Activated CD4-positive, CD25-positive, alpha-beta regulatory T cell treated with anti-CD3 and anti-CD28 coated beads, Interleukin-2, amount 50 U/mL, for 24 hours (primary cell): ENCODE measurements at places on chromosomes 16 and 17.

DNA sequence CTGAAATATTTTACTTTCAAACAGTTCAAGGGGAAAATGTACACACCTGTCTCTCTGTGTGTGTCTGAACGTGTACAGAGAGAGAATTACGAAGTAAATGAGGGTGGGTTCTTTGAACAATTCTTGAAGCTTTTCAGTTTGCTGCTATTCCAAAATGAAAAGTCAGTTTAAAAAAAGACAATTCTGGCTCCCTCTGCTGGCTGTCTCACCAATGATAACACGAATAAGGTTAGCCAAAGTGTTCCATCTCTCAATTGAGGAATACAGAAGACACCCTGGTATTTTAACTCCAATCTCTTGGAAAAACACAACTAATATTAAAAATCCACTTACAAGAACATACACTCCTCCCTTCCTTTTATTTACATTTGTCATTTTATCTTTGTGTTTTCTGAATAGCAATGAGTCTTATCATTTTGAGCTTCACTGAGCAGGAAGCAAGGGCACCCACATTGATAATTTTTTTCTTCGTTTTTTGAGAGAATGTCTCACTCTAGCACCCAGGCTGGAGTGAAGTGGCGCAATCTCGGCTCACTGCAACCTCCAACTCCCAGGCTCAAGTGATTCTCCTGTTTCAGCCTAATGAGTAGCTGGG, 20.5 kb downstream of the EFTUD2 start:
- no peak for ATAC-seq

DNA sequence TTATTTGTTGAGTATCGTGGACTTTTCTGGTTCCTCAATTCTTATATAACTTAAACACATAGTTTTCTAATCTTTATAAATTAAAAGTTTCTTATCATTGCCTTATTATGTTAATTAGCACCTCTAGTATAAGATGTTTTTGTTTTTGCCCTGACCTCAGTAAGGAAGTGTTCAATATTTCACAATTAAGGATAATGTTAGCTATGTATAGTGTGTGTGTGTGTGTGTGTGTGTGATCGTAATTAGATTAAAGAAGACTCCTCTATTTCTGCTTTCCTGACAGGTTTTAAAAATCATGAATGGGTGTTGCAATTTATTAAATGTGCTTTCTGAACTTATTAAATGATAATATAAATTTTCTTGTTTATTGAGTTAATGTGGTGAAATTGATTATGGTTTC, 12.0 kb downstream of the IL21R start:
- ATAC-seq = no peak

DNA sequence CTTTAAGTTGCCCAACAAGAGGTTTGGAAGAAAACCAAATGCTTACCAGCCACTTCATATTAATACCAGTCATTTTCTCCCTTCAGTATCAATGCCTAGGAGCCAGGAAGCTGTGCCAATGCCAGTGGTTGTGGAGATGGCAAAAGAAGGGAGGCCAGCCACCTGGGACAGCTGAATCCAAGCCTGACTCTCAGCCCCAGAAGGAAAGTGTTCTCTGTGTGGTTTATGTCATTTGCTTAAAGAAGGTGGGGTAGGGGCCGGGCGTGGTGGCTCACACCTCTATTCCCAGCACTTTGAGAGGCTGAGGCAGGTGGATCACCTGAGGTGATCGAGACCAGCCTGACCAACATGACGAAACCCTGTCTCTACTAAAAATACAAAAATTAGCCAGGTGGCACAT, 13.4 kb downstream of the C17orf78 start:
- ATAC-seq = no peak

DNA sequence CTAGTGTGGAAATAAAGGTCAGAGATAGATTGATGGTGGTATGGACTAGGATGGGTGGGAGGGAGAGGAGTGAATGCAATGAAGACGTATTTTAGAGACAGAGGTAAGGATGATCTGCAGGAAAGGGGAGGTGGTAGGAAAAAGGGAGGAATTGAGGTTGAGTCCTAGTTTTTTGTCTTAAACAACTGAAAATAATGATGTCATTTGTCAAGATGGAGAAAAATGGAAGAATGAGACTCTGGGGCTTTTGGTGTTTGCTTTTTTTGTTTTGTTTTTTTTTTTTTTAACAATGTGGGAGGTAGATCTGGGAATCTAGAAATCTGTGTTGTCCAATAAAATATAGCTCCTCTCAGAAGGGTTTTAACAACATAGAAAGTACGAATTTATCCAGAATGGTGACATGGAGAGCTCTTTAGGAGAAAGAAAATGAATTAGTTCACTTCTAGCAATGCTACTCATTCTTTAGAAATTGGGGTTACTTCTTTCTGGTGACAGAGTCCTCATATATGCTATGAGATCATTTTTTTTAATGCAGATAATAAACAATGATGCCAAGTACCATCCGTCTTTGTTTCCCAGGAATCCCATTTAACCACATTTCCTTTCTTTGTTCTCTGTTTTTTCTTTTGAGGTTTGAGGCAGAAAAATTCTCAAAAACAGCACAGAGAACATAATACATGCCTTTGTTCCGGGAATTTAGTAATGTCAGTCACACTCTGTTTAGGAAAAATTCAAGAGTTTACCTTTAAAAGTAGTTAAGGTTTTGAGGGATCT, 225.3 kb upstream of the COX10 start:
- ATAC-seq = no peak

DNA sequence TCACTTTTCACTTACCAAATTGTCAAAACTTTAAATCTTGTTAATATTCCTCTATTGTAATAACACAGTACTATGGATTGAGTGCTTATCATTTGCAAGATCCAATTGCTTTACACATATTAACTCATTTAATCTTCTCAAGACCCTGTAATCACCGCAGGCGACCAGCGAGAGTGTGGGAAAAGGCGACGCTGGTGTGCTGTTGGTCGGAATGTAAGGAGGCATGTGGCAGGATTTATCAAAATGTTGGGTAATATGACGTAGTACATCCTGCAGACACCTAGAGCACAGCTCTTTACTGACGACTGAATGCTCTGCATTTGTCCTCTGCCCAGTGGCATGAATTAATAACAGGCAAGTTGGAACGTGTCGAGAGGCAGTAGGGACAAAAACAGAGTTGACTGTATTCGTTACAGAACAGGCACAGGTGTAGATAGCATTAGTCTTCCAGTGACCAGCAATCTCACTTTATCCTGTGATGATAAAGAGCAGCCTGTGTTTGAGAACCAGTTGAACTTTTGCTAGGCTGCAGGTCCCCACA, 80.3 kb downstream of the TNRC6C start:
- ATAC-seq = no peak

DNA sequence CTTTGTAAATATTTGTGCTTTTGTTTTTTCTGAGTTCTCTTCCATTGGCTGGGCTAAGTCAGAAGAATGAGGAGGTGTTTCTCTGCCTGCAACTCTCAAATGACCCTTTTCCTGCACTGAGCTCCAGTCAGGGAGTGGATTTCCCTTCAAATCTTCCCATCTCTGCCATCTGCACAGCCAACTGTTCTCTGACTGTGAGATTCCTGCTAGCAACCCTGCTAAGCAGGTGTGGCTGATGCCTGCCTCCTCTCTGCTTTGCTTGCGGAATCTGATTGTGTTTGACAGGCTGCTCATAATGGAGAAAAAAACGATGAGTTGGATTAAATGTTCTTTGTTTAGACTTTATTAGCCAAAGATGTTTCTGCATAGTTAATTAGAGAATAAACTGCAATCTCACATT, 519.8 kb downstream of the TMEM114 start:
- no peak for ATAC-seq

- no peak for ATAC-seq
Measured at GRCh38 chr17:18218756-18219415, 6.5 kb upstream of the LLGL1 start.
